ENCODE measurements at places on chromosomes 2 and 18. TPM values are rescaled to one million over a fixed set of nuclear protein-coding genes. Genes with fewer than 3 reads are reported as not detected.

DNA sequence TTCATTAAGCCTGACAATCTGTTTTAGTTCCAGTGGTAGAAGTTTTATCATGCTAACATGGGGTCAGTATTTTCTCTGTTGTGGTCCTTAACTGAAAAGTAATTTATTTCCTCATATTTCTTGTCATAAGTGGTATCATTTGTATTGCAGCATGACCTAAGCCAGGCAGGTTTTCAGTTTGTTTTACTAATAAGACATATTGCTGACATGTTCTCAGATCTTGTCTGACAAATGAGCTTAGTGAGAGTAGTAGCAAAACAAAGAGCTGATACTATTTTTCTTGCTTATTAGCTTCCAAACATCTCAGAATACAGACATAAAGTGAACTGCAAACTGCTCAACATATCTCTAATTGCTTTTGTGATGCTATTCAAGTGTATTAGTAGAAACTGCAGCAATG is 293.6 kb downstream of the DSEL start:
- DNase-seq = no peak

DNA sequence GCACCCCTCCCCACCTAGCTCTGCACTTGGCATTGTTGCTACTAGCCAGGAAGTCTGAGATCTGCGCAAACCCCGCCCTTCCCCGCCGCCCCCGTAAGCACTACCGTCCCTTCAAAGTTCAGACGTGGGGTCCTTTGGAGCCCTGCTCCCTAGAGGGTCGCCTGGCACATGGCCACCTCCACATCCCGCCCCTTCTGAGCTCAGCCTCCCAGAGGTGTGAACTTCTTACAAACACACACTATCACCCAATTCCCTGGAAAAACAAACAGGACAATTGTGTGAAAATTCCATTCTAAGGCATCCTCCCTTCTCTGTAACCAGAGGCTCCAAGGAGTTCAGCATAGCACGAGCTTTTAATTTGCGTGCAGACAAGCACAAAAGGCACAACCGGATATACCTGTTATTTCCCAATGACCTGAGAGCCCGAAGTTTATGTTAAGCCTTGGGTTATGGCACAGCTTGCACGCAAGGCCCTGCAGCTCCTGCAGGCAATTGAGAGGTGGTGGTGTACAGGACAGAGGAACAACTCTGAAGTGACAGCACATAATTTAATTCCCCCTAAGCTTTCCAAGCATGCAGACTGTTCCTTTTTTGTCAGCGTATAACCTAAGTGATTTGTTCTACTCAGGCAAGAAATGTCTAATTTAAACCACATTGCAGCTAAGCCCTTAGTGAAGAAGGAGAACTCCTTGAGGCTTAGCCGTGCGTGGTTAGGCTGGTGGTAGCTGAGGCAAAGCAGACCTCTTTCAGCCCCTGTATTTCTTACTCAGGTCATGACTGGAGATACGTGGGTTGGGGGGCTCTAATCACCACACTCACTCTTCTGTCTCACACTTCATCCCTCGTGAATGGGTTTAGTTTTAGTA is 20.3 kb upstream of the CYP1B1 start:
- DNase-seq = no peak

DNA sequence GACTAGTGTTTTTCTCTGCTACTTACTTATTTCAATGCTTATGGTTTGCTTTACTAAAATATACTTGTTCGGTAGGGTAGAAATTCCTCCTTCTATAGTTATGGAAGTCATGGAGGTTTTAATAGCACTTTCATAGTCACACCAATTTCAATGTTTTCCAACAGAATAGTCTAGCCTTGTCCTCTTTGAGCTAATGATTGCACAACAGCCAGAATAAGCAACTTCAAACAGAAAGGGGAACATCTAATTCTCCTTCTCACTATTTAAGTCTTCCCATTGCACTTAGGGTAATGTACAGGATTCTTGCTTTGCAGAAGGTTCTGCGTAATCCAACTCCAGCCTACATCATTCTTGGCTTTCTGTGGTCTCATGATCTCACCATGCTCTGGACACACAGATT is 287.7 kb upstream of the GCFC2 start:
- no peak for DNase-seq

DNA sequence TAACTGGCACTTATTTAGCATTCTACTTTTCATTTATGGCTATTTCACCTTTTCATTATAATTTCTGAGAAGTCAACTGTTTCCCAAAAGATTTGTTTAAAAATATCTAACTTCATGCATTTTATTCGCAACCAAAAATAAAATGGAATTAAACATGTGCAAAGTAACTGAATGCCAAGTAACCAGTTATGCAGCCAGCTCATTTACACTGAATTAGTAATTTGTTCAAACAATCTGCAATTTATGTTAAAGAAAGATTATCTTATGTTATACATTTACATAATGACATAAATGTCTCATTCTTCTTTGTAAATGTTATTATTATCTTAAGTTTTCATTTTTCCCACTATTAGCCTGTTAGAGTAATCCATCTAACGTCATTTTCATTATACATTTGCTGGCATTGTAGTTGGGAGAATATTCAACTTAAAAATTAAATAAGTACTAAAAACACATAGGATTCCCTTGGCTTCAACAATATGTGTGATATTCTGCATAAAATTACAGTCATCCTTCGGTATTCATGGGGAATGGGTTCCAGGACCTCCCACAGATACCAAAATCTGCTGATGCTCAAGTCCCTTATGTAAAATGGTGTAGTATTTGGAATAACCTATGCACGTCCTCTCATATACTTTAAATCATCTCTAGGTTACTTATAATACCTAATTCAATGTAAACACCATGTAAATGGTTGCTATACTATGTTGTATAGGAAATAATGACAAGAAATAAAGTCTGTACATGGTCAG is 43.7 kb upstream of the STAM2 start:
- DNase-seq = no peak

DNA sequence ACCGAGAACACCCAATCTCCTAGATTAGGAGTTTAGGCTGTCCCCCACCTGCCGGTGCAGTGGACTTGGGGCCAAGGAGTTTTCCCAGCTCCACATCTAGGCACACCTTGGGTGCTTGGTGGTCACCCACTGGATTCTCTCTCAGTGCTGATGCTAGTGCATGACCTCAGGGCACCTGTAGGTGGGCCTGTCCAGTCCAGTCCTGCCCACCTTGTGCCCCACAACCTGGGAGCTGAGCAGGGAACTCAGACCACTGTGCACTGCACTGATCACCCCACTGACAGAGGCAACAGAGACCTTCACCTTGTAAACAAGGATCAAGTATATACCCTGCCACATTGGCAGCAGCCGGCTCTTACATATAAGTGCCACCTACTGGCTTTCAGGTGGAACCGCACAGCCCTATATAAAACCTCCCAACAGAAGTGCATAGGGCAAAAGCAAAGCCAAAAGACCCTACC is 12.7 kb upstream of the CDH19 start:
- DNase-seq = no peak

DNA sequence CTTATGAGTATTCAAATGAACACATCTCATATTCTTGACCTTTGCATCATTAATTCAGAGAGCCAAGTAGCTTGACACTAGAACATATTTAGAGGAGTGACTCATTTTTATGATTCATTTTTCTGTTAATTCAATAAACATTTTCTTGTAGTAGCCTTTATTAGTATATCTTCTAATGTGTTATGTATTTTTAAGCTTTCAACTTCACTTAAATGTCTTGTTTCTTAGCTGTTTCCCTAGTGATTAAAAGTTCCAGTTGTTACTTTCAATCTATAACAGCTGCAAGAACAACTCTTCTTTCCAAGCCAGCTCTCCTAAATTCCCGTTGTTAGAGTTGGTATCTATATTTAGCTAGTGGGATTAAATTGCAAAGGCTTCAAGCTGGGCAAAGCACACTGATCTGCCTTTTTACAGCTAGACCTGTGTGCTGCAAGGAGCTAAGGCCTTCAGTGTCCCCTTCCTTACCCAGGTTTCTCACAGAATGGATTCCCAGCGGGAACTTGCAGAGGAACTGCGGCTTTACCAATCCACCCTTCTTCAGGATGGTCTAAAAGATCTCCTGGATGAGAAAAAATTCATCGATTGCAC is at the start of gene KLHL41:
KLHL41 (plus strand) TSS at position 405 of the 588 bp plus-strand sequence; CDS start at position 482, 77 bp downstream.
- DNase-seq = no peak

GRCh38 chr2:238441262-238442114 is 14.8 kb downstream of the ASB1 start:
- no peak for DNase-seq

DNA sequence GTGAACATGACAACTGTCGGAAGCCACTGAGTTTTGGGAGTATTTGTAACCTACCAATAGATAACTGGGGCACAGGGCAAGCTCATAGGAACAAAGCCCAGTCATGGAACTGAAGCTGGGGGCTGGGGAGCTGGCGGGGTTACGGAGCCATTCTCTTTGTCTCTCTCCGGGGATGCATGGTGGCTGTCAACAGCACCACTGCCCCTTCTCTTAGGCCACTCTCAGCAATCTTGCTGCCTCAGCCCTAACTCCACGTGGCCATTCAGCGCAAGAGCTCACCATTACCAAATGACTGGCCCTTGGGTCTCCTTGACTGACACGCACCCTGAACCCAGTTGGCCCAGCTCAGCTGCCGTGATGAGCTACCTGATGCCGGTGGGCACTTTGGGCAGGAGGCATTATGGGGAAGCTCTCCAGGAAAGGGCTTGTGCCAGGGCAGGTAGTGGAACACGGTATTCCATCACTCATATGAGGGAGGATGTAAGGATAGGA is 33.6 kb upstream of the ODC1 start:
- peak; percentile 40 for DNase-seq

DNA sequence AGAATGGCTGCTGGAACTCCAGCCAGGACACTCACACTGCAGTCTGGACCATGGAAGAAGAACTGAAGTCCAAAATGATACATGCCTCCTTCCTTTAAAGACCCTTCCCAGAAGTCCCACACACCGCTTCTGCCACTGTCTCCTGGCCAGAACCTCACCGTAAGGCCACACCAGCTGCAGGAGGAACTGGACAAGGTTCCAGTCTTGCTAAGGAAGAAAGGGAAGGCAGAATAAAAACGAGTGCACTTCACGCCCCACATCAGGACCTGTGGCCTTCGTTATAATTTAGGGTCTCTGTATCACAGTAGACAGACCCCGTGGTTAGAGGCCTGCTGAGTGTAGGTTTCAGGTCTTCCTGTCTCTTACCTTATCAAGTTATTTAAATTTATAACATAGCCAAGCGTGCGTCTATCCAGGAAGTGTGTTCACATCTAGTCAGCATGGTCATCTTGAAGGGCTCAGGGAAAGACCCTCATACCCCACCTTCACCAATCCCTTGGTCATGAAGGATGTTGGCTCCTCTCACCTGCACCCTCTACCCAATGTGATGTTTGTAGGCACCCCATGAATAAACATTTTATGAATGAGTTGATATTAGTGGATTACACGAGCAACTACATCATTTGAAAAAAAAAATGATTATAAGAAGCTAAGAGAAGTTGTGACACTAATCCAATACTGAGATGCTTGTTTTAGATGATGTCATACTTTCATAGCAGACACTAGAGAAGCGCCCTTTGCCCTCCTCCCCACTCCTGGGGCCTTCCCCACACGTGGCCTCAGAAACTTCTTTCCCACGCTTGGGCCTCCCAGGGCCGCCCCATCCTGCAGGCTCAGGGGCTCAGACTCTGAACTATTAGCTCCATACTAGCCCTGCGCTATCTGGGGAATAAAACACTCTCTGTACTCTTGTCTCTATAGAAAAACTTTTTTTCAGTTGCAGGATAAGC is 157.6 kb downstream of the FAM210A start:
- DNase-seq = no peak

- no peak for DNase-seq
Measured at GRCh38 chr2:158936978-158937377, 31.5 kb upstream of the TANC1 start.

Gene HOXD9
- 1.5 TPM for polyA plus RNA-seq

Gene ERICH2
- not detected for polyA plus RNA-seq

Gene DYNAP
- polyA plus RNA-seq = 0.35 TPM

Gene RGPD3
- polyA plus RNA-seq = 0.22 TPM

Gene TRAPPC12
- polyA plus RNA-seq = 76.7 TPM

Measured in spleen (tissue), 13 donors.